ENCODE measurements at places on chromosomes 13 and 19. TPM values are rescaled to one million over a fixed set of nuclear protein-coding genes. Genes with fewer than 3 reads are reported as not detected.

DNA sequence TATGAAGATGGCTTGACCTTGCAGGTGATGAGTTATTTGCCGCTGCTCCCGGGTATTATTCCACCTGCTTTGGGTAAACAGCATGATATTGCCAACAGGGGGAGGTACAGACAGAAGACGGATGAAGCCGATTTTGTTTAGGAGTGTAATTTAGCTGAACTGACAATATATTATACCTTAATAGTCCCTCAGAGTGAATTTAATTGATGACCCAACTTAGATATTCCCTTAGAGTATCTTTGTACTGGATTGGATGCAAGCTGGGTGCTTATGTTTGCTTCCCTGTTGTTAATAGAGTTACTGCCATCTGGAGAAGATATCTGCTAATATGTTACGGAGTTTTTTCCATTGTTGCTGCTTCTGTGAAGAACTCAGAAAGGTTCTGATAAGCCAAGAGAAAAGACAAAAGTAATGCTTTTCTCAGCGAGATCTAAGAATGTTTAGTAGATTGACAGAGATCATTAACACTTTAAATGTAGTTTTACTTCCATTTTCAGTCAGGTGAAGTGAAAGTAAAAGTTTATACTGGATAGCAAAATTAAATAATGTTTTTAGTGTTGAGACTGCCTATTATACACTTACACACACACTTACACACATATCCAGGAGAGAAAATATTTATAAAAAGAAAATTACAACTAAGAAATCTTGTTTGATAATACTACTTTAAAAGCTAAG, 2220.8 kb upstream of the PCDH20 start:
- DNase-seq = no peak

GRCh38 chr13:36382030-36382429, 35.8 kb upstream of the SPART start:
- no peak for DNase-seq

GRCh38 chr19:4493104-4493928, 21.2 kb downstream of the HDGFL2 start:
- no peak for DNase-seq

DNA sequence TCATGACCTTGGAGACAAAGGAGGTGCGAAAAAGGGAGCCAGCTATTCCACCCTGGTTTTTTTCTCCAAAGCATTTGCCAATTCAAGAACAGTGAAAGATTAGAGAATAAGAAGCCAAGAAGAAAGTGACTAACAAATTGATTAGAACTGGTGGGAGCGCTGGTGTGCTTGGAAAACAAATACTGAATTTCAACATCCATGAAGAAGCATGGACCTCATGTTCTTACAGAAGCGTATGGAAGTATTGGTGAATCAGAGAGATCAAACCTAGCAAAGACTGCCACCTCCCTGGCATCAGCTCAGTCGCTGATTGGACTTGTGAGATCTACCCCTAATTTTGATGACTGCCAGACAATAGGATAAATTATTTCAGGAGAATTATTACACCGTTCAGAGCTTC, 195.3 kb downstream of the ITGBL1 start:
- no peak for DNase-seq

- DNase-seq = no peak
These were observed 1.5 kb downstream of the PDS5B start for GRCh38 chr13:32587811-32588170.

- DNase-seq = no peak
These were observed 3.0 kb upstream of the NANOS2 start for GRCh38 chr19:45917421-45918091.

DNA sequence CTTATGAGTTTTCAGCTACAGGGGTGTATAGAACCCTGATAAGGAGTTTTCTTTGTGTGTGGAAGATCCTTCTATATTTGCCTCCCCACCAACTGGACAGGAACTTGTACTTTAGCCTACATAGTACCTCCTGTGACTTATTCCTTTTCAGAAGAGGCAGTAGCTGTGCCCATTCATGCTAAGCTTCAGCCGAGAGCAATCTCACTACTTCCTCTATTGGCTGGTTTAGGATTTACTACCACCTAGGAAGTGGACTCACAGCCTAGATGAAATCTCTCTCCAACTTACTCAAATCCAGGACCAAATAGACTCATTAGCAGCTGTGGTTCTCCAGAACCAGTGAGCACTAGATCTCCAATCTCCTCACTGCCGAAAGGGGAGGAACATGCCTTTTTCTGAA, 2.3 kb upstream of the REX1BD start:
- DNase-seq = no peak

DNA sequence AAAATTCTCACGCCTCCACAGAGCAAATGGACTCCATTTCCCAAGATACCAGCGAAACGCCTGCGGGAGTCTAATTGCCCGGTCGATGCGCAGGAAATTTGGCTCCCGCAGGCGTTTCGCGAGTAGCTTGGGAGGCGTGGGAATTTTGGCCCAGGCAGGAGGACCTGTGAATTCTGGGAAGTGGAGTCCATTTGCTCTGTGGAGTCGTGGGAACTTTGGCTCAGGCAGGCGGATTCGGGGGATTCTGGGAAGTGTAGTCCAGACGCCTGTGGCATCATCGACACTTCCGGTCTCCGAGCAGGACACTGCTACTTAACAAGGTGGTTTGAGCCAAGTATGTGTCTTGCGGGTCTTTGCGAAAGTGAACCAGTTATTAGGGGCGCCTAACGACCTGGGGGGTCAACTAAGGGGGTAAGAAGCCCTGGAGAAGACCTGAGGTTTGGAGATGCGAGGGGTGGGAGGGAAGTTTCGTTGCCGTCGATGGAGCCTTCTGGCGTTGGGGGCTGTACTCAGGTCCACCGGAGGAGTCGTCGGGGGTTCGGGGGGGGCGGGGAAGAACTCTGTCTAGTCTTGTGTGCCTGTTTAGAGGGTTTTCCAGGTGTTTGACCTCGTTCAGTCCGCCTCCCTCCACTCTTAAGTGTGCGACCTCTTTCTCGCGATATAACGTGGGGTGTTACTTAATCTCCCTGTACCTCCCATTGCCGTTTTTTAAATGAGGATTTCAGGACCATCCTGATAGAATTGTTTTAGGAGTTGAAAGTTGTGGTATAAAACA, at the start of gene ZNF155:
TSS of gene ZNF155 (plus strand) at position 277 of the 775 bp plus-strand sequence. CDS start 4,356 bp downstream, outside the sequence.
- peak; percentile 97 for DNase-seq

- DNase-seq = peak; percentile 28
These were observed 15.7 kb upstream of the B3GNT3 start for GRCh38 chr19:17778968-17779929.

GRCh38 chr13:113437408-113438010, 15.8 kb downstream of the ADPRHL1 start:
- no peak for DNase-seq

DNA sequence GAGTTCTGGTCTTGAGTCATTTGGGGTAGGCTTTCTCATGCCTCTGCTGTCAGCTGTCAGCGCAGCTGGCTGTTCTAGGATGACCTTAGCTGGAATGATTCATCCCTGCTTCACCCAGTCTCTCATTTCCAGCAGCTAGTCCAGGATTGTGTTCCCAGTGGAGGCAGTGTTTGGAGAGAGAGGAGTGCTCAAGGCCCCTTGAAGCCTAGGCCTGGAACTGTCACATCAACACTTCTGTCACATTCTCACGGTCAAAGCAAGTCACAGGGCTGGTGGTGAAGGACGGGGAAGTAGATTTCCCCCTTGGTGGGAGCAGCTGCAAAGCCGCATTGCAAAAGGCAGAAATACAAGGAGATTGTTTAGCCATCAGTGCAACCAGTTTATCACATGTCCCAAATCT, 15.2 kb downstream of the TPT1 start:
- peak; percentile 82 for DNase-seq

- no peak for DNase-seq
These were observed 281.4 kb downstream of the ABCC4 start for GRCh38 chr13:95019886-95020285.

GRCh38 chr13:111897846-111898215, 169.1 kb upstream of the SOX1 start:
- DNase-seq = no peak

GRCh38 chr13:102374233-102374632, 27.6 kb downstream of the FGF14 start:
- DNase-seq = no peak

GRCh38 chr13:114004420-114005205, 30.7 kb upstream of the C13orf46 start:
- DNase-seq = peak; percentile 85

- no peak for DNase-seq
These were observed 63.7 kb upstream of the MRI1 start for GRCh38 chr19:13700621-13701020.

The DCAF15 gene
- 12.7 TPM for total RNA-seq

The C1QTNF9 gene
- total RNA-seq = not detected

The ZNF780B gene
- 18.9 TPM for total RNA-seq

The TEX29 gene
- not detected for total RNA-seq

The CCDC169 gene
- total RNA-seq = 4.1 TPM

The PPM1N gene
- 0.99 TPM for total RNA-seq

The BRSK1 gene
- 5.2 TPM for total RNA-seq

The CRB3 gene
- not detected for total RNA-seq

The DHX34 gene
- total RNA-seq = 11.6 TPM
